ENCODE measurements at places on chromosomes 4 and X.

DNA sequence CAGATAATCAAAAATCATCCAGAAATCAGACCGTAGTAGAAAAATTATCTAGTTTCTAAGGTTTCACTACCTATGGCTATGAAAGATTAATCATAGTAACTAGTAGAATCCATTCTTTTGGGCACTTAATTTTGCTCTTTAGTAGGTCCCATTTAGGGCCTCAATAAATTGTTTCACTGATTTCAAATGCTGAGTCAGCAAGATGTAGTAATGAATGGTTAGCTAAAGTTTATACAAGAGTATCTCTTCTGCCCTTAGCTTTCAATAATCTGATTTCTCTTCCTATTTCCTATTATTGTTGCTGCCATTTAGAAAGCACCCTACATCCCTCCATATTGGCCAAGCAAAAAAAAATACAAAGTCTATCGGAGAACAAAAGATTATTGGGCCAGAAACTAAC is 283.2 kb upstream of the PCDH10 start:
- DNase-seq: no peak

GRCh38 chr4:171947400-171947799 is 134.2 kb downstream of the GALNTL6 start:
- DNase-seq: no peak

DNA sequence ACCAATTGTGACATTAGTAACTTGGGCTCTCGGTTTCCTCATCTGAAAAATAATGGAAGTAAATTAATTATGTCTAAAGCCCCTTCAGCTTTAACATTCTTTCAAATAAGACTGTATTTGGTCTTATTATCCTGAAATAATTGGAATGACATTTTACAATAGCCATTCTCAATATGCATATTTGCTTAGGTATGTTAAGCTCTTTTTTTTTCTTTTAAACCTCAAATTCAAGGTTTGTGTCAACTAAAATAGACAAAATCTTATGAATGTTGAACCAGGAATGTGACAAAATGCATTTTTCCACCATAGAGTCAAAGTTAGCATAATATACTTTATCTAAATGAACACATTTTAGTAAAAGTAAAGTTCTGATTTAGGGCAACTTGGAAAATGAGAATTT is 34.4 kb upstream of the TET2 start:
- no peak for DNase-seq

GRCh38 chr4:161926033-161926828 is 237.6 kb downstream of the FSTL5 start:
- no peak for DNase-seq

GRCh38 chr4:138267835-138268234 is 25.7 kb upstream of the SLC7A11 start:
- no peak for DNase-seq

DNA sequence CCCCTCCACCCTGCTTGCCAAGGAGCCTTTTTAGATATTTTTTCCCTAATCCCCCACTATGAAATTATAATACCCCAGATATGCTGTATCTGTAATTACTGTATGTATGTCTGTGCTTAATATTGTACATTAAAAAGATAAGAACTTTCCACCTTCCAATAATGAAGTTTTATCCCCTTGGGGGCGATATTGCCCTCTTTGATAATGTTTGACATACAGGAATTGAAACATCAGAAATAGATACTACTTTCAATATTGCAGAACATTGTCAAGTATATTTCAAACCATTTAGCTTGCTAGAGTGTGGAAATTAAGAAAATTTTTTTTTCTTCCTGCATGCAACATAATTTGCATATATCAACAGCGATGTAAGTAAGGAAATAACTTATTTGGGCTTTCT is 58.9 kb downstream of the NAF1 start:
- no peak for DNase-seq

DNA sequence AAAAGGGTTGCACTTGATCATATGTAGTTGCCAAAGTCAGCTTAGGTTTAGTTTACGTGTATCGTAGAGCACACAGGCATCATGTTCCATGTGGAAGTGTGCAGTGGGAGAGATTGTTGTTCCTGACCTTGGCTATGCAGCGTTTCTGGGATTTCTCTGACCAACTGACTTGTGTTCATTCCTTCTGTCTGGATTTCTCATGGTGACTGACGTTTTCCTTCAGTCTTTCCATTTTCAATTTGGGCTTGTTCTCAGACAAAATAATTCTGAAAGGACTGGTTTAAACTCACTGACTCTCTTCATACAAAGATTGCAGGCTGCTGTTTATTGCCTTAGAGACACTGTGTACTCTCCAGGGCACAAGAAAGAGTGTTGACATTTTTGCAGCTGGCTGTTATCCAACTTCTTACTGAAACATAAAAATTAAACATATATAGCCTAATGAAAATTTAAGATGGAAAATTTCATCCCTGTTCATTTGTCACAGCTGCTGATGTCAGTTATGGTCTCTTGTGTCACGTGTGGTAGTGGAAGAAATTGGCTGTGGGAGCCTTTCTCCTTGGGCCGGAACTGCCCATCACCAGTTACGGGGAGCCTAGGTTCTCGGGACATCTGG is 95.4 kb downstream of the TNIP2 start:
- DNase-seq: no peak

All from smooth muscle cell of the brain vasculature (primary cell).